ENCODE measurements at places on chromosomes 5 and 9. TPM values are rescaled to one million over a fixed set of nuclear protein-coding genes. Genes with fewer than 3 reads are reported as not detected.

Gene PAEP
- not detected for total RNA-seq

Gene C9orf85
- total RNA-seq = 14.6 TPM

Gene AMBP
- total RNA-seq = not detected

Gene HRCT1
- total RNA-seq = 23.8 TPM

Gene EQTN
- total RNA-seq = 1.2 TPM

Gene PPP2CA
- 131 TPM for total RNA-seq

Gene SMIM33
- total RNA-seq = not detected

Gene FAM78A
- total RNA-seq = 5.4 TPM

Gene HTR4
- 0.27 TPM for total RNA-seq

Gene SLC34A1
- not detected for total RNA-seq

Gene DDX4
- total RNA-seq = not detected

Gene PTPRD
- 27.3 TPM for total RNA-seq

Gene SCGB3A2
- not detected for total RNA-seq

Gene PLAC8L1
- not detected for total RNA-seq

Gene KCNT1
- not detected for total RNA-seq

Gene SLCO6A1
- not detected for total RNA-seq

Gene TAS2R1
- total RNA-seq = not detected

Gene PFN3
- not detected for total RNA-seq

Gene EMB
- 8.4 TPM for total RNA-seq

Gene RETREG1
- total RNA-seq = 21.3 TPM

Gene CCDC107
- 94.2 TPM for total RNA-seq

Gene SLC6A7
- total RNA-seq = not detected

Gene PCDHA9
- total RNA-seq = 0.13 TPM

Gene CD274
- total RNA-seq = 3.5 TPM

Gene NPR3
- total RNA-seq = 1.1 TPM

Gene PCDHGA5
- 5.9 TPM for total RNA-seq

Gene MSX2
- 1.5 TPM for total RNA-seq

Gene HAVCR2
- total RNA-seq = 6.4 TPM

Gene FUT7
- 0.20 TPM for total RNA-seq

Gene OTP
- total RNA-seq = not detected

Gene SARDH
- total RNA-seq = 2.3 TPM

All from gastroesophageal sphincter (tissue), 4 donors.